SW480 (cell line): ENCODE measurements at places on chromosomes 5 and 9.

- DNase-seq: no peak
These were observed 43.1 kb downstream of the P4HA2 start for GRCh38 chr5:132184588-132184987.

GRCh38 chr9:115207003-115207836 lies 89.3 kb upstream of the TNC start:
- no peak for DNase-seq

- no peak for DNase-seq
These were observed 14.3 kb downstream of the CDK20 start for GRCh38 chr9:87959916-87960581.

GRCh38 chr9:87464110-87464991 lies 33.3 kb upstream of the DAPK1 start:
- DNase-seq: no peak

DNA sequence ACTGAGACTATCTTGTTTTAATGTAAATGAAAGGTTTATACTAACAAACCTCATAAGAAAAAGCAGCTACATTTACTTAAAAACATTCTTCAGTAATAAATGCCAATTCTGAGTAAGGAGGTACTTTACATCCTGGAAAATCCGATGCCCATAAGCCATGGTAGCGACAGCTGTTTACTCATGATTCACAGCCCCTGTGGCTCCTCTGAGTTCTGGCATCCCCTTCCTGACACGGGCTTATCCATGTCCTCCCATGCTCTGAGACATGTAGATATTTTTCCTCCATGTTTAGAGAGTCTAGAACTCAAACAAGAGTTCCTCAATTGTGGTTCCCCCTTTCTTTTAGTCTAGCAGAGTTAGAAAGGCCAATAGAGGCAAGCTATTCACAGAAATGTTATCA lies 63.1 kb upstream of the DEPDC1B start:
- DNase-seq: no peak
